ENCODE measurements at places on chromosomes 1 and 21.

DNA sequence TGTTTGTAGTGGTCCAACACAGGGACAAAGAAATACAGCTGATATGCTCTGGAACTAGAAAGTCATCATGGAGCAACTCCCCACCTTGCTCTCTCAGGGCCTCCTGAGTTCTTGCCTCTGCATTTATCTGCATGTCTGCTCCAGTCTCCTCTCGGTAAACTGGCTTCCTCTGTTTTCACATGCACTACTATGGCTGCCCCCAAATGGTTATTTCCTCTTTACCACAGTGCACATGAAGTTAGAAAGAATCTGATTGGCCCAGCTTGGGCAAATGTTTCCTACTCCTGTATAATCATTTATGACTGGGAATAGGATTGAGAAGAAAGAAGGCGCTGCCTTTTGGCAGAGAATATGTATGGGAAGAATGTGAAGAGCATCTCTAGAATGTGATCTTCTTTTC, 16.5 kb upstream of the PSMB2 start:
- no peak for DNase-seq

DNA sequence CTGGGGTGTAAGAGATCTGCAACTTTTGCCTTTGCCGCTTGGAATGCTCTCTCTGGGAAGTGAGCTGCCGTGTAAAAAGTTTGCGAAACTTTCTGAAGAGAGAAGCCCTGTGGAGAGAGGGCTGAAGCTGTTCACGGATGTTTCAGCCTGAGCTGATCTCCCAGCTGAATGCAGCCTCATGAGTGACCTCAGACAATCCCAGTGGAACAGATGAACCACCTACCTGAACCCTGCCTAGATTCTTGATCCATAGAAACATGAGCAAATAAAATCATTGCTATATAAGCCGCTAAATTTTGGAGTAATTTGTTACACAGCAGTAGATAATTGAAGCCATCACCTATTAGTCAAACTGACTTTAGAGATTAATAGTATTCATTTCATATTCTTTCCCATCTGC, 4.4 kb upstream of the ALG6 start:
- DNase-seq = no peak

DNA sequence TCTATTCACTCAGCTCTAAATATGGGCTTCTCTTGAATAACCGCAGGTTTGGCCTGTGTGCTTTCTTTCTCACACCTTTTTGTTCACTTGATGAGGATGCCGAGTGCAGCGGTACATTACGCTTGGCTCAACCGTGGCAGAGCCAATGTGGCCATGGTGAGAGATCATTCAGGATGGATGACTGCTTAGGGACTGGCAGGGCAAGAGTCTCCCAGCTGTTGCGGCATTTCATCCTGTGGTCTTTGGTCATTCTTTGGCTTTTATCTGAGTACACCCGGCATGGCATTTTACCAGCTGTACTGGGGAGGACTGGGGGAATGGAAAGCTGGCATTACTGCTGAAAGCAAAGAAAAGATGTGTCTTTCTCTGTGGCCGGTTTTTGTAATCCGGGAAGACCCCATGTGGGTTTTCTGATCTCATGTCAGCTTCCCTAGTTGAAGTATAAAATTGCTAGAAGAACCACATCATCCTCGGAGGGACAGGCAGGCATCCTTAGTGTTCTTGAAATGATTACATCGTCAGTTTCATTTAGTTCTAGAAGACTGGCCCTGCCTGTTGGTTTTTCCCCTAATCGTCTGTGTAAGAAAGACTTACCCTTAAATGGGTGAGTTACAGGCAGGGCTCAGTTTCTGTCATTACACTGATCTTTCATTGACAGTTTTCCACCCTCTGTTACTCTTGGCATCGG, 15.1 kb downstream of the PCP4 start:
- DNase-seq = no peak

GRCh38 chr1:243287652-243288051, 31.8 kb downstream of the SDCCAG8 start:
- DNase-seq = peak; percentile 94

DNA sequence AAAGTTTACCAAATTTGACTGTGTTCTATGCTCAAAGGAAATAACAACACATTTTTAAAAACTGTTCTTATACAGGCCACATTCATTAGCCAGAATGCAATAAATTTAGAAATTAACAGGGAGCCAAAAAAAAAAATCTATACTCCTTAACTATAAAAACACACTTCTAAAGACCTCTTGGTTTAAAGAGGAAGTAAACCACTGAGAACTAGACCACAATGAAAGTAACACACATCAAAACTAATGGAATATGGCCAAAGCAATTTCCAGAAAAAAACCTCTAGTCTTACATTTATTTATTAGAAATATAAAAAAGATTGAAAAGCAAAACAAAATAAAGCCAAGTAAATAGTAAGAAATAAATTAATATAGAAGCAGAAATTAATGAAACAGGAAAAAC, 48.9 kb upstream of the GADD45A start:
- DNase-seq = no peak
